ENCODE measurements at places on chromosomes 5 and 9.

DNA sequence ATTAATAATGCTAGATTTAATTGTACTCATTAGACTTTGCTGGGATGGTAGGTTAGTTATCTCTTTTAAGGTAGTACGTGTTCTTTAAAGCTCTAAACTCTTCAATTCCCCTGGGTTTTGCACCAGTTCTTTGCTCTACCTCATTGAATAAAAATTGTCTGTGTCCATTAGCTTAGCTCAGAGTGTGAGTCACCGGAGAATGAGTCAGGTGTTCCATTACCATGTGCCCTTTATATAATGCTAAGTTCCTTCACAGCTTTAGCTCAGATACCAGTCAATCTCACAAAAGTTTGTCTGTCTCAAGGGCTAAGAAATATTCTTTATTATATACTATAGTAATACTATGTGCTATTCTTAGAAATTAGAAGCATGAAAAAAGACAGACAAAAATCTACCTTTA, 339.4 kb downstream of the PRELID2 start:
- DNase-seq: no peak

DNA sequence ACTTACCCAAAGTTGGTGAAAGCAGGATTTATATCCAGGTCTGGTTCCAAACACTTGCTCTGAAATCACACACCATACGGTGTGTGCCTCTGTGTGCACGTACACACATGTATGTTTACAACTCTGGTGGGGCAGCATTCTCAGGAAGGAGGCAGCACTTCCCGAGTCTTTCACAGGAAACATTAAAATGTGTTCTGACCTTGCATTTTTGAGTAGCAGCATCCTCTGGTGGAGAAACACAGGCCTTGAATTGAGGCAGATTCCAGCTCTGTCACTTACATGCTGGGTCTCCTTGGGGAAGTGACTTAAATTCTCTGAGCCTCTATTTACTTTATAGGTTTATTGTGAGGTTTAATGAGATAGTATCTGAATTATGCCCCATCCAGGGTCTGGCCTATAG, 126.4 kb downstream of the RGS3 start:
- DNase-seq: no peak

DNA sequence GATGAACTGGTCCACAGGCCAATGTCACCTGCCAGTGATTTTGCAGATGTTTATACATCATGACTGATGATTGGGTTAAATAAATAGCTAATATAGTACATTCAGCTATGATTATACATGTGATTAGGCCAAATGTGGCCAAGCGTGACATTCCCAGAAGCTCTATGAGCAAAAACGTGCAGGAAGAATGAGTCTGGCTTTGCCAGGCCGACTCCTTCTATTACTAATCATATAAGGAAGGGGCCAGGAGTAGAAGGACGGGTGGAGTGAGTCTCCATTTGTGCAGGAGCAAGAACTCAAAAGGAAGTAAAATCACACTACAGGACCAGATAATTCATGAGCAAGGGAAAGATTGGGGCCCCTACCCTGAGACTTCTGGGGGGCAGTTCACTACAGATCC, 178.2 kb downstream of the ROR2 start:
- no peak for DNase-seq

- DNase-seq: no peak
Measured at GRCh38 chr5:143314659-143315058, 88.8 kb downstream of the NR3C1 start.

DNA sequence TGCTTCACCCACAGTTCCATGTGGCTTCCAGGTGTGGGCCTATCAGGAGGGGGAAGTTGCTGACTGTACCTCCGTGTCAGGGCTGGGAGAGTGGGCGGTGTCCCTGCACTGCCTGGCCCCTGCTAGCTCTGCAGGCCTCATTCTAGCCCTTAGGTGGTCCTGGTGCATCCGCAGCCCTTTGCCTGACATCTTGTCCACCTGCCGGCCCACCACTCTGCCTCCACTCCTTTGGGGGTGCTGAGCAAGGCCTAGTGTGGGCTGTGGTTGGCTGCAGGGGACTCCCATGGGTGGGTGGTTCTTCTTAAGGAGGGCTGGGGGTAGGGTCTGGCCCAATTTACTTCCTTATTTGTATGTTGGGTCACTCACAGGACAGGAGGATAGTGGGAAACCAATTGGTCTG, 66.9 kb downstream of the HSPA4 start:
- no peak for DNase-seq

- no peak for DNase-seq
Measured at GRCh38 chr9:74125941-74126340, 371.2 kb upstream of the RORB start.

- DNase-seq: peak; percentile 52
Measured at GRCh38 chr9:83956086-83956435, 24.0 kb downstream of the HNRNPK start.

- no peak for DNase-seq
Measured at GRCh38 chr5:68424799-68425537, 209.4 kb downstream of the PIK3R1 start.

DNA sequence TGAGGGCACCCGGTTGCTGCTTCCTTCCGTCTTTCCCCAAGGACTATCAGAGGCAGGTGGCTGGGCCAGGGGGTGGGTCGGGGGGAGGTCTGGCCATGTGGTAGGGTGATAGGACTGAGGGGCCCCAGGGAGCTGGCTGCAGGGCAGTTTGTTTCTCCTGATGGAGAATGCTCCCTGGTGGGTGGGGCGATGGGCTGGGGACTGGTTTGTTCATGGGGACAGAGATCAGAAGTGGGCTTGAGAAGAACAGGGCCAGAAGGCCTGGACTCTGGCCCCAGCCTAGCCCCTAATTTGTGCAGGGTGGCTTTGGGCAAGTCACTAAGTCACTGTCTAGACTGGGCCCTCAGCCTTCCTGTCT, 117.4 kb downstream of the RGS3 start:
- no peak for DNase-seq

- no peak for DNase-seq
Measured at GRCh38 chr9:127543973-127544533, 68.0 kb upstream of the STXBP1 start.

GRCh38 chr5:135025730-135026644, 8.0 kb downstream of the PITX1 start:
- no peak for DNase-seq

DNA sequence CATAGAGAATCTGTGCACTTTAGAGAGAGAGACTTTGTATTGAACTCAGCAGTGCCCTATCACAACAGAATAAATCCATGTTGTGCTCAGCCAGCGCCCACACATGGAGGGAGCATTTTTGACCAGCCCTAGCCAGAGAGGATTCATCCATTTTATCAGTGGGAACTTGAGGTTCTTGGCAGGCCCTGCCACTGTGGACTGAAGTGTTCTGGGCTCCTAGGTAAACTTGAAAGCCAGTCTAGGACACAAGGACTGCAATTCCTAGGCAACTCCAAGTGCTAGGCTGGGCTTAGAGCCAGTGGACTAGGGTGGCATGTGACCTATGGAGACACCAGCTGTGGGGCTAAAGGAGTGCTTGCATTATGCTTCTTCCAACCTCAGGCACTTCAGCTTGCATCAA, 523.5 kb downstream of the CDH12 start:
- no peak for DNase-seq

DNA sequence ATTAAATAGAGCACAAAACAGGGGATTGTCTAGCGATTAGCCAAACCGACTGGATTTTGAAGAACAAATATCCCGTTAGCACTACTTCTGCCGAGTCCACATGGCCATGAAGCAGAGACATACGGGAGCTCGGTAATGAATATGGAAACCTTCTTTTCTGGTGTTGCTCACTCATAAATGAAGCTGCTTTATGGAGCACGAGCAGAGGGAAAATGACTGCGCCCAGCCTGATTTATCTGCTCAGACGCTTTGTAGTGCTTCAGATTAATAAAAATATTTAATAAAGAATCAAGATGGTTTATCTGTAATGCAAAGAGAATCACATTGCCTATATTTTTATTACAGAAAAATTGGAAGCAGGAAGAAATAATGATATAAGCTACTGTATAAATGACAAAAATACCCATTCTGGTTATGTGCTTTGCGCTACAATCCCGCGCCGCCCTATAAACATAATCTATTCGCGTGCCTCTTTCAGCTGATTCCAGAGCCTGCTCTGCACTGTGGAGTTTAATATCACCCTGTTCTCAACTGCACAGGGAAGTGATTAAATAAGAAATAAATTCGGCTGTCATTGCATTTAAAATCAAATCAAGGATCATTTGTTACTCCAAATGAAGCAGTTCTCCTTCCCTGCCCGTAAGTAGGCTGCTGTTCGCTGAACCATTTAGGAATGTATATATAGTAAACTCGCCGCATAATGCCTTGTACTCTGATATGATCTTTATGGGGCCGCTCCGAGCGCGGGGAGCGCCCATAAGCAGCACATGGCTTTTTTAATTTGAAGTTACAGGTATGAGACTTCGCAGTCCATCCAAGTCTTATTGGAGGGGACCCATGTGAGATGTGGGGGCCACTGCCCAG, 22.3 kb upstream of the UBAC1 start:
- DNase-seq: no peak

DNA sequence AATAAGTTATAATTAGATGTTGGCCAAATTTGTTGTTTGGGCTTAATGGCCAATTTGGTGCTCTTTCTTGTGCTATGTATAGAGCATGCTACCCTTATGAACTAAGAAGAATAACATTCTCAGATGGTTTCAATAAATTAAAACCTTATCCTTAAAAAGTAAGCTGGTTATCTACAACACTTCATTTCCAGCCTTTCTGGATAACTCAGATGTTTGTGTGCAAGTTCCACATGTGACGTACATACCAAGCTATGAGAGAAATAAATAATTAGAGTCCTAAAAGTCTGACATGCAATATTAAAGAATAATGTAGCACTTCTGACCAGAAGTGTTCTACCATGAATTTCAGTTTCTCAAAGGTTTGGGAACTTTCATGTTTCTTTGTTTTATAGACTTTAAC, 11.7 kb downstream of the MTREX start:
- no peak for DNase-seq

DNA sequence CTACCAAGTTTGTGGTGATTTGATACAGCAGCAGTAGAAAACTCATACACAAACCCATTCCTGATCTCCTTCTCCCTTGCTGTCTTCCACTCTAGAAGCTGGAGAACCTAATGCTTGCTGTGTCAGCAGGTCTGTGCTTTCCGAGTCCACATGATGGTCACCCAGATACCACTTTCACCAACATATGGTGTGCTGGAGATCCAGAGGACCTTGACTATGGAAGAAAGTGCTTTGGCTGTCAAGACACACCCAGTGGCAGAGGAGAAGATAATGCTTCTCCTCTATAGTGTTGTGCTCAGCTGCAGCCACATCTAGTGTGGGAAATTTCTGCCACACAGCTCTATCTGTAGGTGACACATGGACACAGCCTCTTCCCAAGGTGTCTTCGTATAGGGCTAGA, 67.4 kb downstream of the UGCG start:
- no peak for DNase-seq

DNA sequence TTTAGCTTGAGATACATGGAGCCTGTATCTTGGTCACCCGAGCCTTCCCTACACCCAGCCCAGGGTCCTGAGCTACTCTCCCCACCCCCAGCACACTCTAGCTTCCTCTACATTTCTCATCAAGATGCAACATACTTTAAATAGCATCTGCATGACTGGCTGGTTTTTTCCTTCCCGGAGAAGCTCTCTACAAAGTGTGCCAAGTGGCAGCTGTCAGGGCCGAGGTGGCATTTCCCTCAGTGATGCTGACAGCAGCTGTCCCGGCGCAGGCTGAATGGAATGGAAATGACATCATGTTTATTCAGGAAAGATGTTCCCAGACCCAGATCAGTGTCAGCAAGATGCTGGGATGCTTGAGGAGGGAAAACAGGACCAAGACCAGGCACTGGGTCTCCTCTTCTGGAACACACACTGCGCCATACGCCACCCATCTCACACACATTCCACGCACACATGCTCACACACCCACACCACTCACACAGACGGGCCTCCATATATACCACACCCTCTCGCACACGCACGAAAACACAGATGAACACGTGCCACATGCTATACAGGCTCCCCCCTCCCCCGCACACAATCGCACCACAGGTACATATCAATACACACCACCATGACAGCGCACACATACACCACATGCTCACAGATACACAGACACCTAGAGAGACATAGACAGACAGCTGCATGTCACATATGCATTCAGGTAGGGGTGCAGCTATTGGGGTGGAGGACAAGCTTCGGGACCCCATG, 67.8 kb downstream of the LHX2 start:
- no peak for DNase-seq

- no peak for DNase-seq
Measured at GRCh38 chr5:149049371-149049781, 13.5 kb downstream of the SH3TC2 start.

DNA sequence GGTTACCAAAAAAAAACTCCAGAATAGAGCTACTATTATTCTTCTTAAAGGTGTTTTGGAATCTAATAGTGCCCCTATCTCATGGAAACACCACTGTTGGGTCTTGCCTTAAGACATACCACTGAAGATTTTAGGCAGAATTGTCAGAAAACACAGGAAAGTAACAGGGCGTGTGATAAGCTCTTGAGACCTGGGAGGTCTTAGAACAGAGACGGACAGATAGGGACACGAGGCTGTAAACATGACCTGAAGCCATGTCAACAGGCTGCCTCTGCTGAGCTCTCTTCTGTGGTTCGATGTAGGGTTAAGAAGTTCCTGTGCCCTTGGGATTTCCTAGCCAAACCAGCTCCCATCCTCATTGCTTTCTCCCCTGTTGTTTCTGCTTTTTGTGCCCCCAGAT, 69.3 kb downstream of the CTSL start:
- DNase-seq: no peak

DNA sequence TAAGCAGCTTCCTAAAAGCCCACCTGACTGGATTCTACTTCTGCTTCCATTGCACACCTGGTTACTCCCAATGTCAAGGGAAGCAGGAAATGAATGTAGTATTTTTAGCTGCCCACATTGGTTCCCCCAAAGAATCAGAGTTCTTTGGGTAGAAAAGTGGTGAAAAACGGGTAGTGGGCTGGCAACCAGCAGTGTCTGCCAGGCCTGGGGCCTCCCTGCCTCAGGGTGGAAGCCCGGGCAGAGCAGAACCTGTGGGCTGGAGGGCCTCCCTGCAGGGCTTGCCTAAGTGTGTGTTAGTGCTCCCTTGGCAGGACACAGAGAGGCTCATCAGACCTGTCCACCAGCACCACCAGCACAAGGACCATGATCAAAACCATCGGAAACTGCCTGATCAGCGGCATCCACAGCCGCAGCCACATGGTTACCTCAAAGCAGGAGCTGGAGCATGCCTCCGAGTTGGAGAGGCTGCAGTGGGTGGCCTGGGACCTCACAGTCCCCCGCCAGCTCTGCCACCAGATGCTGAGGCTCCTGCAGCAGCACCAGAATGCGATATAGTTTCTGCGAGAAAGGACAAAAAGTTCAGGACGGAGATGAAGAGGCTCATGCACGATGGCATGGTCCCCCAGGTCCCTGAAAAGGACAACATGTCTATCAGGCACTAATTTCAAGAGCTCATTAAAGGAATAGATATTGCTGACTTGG, 72.2 kb downstream of the PTPDC1 start:
- no peak for DNase-seq
